Peyer's patch (tissue), 4 donors: ENCODE measurements at places on chromosomes 3 and 15. TPM values are rescaled to one million over a fixed set of nuclear protein-coding genes. Genes with fewer than 3 reads are reported as not detected.

- no peaks in the 10 kb centered on the region for H3K36me3 ChIP-seq
- no peak overlapping the region for H3K4me3 ChIP-seq
- peaks cover 11% of the 10 kb centered on the region for H3K4me1 ChIP-seq
- no peak overlapping the region for H3K27ac ChIP-seq
- no peak for DNase-seq
Measured at GRCh38 chr15:43489191-43489590, 3.8 kb downstream of the TP53BP1 start.

GRCh38 chr15:25401501-25401900 lies 37.3 kb downstream of the UBE3A start:
- no peak overlapping the region for H3K27ac ChIP-seq
- no peaks in the 10 kb centered on the region for H3K27me3 ChIP-seq
- no peak overlapping the region for H3K4me3 ChIP-seq

DNA sequence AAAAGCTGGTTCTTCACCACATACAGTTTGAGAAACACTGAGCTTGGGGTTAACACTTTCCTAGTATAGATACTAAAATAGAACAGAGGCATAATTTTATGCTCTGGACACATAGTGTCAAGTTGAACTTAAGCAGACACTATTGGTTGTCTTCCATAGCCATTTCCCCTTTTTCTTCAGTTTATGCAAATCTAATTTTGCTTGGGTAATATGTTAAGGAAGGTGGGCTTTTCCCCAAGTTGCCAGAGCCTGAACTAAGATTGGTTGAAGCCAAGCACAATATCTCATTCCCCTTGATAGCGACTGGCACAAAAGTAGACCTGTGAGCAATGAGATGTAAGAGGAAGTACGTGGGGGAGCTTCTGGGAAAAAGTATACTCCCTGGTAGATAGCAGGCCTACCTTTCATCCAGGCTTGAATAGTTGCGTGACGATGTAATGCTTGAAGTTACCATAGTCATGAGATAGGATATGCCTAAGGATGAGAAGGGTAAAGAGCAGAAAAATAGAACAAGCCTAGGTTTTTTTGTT lies 4.5 kb upstream of the POPDC2 start:
- no peaks in the 10 kb centered on the region for H3K36me3 ChIP-seq
- H3K4me3 ChIP-seq: no peak overlapping the region
- DNase-seq: no peak
- no peaks in the 10 kb centered on the region for H3K27me3 ChIP-seq
- peak overlapping the region; percentile 32 for H3K27ac ChIP-seq

DNA sequence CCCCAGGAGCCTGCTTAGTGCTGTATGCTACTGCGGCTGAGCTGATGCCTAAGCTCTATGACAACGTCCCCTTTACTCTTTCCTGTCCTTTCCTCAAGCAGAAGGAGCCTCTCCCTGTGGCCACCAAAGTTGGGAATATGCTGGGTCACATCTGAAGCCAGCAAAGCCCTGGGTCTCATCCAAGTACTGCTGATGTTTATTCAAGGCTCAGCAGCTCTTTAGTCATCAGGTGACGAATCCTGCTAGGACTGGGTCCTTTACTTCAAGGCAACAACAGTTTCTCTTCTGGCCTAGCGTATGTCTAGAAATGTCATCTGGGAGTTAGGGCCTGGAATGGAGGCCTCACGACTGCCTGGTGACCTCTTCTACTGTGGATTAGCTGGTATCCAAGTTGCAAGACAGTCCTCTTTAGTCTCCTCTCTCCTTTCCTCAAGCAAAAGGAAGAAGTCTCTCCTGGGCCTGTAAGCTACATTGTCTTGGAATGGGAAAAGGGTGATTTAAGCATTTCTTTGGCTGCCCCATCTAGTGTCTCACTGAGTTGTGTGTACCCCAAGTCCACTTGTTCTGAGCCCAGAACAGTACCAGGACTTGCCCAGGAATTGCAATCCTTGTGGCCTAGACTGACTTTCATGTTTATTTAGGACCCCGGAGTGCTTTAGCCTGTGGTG lies 63.9 kb downstream of the TNFAIP8L3 start:
- H3K27ac ChIP-seq: peak overlapping the region; percentile 31
- no peak overlapping the region for H3K4me3 ChIP-seq
- no peak for DNase-seq

Gene THBS1
- total RNA-seq: 784 TPM

Gene PLA2G4D
- total RNA-seq: not detected

Gene COL7A1
- total RNA-seq: 24.1 TPM
